ENCODE measurements at places on chromosomes 2 and 18. TPM values are rescaled to one million over a fixed set of nuclear protein-coding genes. Genes with fewer than 3 reads are reported as not detected.

The ERICH2 gene
- total RNA-seq = 0.82 TPM

GRCh38 chr2:164574931-164575330, 46.4 kb downstream of the GRB14 start:
- DNase-seq = no peak

DNA sequence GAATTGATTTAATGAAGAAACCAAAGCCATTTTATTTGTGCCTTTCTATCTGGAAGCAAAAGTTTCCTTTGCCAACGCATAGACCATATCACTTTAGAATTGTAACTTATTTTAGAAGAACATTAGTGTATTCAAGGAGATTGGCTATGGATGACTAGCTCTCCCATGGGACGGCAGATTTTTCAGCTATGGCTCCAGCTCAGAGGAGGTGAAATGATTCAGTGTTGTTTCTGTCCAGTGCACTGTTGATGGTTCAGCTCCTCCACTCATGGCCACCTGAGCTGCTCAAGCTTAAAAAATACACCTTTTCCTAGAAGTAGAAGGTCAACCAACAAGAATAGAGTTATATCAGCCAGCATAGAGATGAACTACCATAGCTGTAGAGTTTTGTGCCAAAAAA, 1597.5 kb upstream of the PIK3C3 start:
- no peak for DNase-seq

DNA sequence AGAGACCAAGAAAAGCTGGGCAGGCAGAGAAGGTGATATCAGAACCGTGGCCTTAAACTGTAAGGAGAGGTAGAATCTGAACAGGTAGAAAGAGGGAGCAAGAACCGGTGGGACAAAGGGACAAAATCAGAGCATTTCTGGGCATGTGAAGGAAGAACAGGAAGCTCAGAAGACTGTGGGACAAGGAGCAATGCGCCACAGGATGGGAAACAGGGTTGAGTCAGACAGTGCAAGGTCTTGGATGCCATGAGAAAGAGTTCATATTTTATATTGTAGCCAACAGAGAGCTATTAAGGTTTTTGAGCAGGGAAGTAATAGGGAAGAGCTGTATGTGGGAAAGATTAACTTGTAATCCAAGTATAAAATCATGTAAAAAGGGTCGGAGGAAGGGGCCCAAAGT, 106.4 kb upstream of the UGP2 start:
- DNase-seq = no peak

- DNase-seq = no peak
These were observed 103.4 kb downstream of the ALPK2 start for GRCh38 chr18:58525517-58525916.

GRCh38 chr2:80326214-80326613, 21.7 kb upstream of the LRRTM1 start:
- DNase-seq = no peak

Measured in left ventricle myocardium inferior (tissue), 1 donor.